ENCODE measurements at places on chromosomes 1 and 21.

GRCh38 chr1:81314513-81315233 is 486.1 kb upstream of the ADGRL2 start:
- no peak for DNase-seq

- no peak for DNase-seq
Observed at GRCh38 chr1:41236781-41237180, 5.3 kb downstream of the SCMH1 start.

DNA sequence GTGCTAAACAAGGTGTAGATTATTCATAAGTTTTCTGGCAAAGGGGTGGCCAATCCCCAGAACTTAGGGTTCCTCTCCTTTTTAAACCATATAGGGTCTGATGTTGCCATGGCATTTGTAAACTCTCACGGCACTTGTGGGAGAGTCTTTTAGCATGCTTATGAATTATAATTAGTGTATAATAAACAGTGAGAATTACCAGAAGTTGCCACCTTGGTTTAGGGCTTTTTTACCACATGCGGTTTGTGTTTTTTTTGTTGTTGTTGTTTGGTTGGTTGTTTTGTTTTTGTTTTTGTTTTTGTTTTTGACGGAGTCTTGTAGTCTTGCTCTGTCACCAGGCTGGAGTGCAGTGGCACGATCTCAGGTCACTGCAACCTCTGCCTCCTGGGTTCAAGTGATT is 8.9 kb upstream of the LAX1 start:
- no peak for DNase-seq

- DNase-seq, result no peak
Observed at GRCh38 chr1:33966346-33967141, 102.7 kb downstream of the HMGB4 start.

DNA sequence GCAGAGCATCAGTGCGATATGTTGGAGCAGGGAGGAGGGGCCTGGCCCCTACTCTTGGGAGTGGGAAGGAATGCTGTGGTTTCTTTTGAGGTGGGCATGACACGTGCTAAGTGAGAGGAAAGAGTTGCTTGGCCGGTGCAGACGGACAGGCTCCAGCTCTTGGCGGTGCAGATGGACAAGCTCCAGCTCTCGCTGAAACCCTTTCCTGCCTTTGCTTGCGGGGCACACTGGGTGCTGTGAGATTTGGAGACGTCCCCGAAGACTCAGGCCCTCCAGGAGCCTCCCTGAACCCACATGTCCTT is 15.9 kb downstream of the PDXK start:
- DNase-seq, result no peak

All from stimulated activated CD8-positive, alpha-beta memory T cell treated with anti-CD3 and anti-CD28 coated beads, Interleukin-2, amount 100 ng/mL, for 1 hour (primary cell).